A549 (cell line): ENCODE measurements at places on chromosomes 12 and 14.

GRCh38 chr14:89489761-89490437, 72.9 kb upstream of the FOXN3 start:
- no peak for DNase-seq

DNA sequence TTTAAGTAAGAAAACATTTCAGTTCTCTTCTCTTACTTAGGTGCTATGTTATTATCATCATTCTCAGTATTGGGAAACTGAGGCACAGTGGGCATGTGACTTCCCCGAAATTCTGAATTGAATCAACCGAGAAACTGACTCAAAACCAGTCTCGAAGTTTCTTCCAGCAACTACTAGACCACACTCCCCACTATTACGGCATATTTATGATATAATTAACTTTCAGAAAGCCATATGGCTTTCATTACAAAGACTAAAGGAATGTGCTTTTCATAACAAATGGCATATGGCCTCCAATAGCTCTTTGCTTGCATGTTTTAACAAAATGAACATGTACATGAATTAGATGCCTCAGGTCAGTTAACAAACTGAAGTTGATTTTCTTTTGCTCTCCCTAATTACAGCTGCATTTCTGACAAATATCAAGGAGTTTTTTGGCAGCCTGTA, 182.9 kb upstream of the SLC38A2 start:
- DNase-seq, result no peak

GRCh38 chr12:32789916-32790315, 34.2 kb upstream of the YARS2 start:
- no peak for DNase-seq

DNA sequence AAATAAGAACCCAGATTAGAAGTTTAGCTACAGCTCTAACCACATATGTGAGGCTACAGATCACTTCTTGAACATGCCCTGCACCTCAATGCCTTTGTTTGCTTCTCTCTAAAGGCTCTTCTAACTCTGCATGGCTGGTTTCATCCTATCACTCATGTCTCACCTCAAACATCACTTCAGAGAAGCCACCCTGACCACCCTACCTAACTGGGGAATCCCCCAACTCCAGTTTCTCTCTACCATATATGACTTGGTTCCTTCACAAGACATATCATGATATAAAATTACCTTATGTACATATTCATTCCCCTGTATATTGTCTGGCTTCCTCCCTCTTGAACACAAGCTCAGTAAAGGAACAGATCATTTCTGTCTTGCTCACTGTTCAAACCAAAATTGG, 250.2 kb upstream of the GRIP1 start:
- DNase-seq, result no peak

- DNase-seq, result no peak
Observed at GRCh38 chr14:91570021-91570420, 59.9 kb upstream of the PPP4R3A start.

DNA sequence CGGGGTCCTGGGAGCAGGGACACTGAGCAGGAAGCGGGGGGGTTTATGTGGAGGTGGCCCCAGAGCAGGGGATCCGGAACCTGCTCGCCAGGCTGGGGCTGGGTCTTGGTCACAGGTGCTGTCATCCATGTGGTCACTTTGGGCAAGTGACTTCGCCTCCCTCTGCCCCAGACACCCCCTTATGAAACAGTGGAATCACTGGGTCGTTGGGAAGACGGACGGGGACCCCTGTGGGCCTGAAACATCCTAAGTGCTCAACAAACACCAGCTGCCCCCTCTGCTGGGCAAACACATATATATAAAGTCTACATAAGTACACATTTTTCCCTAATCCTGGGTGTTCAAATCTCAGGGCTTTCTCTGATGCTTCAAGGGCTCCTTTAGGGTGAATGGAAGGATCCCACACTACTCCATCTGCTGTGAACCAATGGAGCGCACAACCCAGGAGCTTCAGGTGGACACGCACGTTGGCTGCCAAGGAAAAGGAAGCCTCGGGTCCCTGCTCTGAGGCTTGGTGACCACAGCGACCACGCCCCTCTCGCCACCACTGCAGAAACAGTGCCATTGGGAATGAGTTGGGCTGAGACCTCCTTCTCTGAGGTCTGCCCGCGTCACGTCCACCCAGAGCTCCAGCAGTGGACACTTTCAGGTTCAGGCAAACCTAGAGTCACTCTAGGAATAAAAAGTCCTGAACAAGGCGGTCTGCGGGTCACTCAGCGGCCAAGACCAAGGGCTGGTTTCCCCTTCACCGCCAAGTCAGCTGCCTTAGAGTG, 54.6 kb downstream of the CDC42BPB start:
- peak; percentile 27 for DNase-seq
